ENCODE measurements at places on chromosomes 7 and 10.

DNA sequence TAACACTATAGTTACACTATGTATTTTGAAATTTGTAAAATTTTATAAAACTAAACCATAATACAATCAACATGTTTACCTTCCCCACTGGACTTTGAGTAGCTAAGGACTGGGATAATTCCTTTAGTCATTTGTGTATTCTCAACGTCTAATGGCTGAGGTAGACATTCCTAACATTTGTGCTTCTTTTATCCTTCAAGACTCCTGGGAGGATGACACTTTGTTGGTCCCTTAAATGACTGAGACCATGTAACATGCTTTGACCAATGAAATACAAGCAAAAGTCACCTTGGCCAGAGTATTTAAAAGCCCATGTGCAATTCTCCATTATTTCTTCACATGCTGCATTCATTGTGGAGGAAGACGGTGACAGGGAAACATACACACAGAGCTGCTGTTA, 18.5 kb downstream of the RAPGEF5 start:
- DNase-seq, result no peak

- DNase-seq, result no peak
Measured at GRCh38 chr7:149093228-149093627, 2.7 kb upstream of the ZNF786 start.

DNA sequence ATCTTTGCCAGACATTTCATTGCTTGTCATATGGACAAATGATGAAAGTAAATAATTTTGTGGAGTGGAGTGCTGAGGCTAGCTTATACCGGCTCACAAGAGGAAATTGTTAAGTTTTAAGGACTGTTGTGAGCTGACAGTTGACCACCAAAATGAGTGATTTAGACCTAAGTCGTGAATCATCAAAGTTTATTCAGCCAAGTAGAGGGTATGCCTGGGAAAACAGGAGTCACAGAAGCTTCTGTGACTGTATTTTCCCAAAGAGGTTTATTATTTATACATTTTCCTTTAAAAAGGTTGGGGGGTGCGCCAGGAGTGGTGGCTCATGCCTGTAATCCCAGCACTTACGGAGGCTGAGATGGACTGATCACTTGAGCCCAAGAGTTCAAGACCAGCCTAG, 21.8 kb downstream of the MRPS24 start:
- DNase-seq, result no peak

DNA sequence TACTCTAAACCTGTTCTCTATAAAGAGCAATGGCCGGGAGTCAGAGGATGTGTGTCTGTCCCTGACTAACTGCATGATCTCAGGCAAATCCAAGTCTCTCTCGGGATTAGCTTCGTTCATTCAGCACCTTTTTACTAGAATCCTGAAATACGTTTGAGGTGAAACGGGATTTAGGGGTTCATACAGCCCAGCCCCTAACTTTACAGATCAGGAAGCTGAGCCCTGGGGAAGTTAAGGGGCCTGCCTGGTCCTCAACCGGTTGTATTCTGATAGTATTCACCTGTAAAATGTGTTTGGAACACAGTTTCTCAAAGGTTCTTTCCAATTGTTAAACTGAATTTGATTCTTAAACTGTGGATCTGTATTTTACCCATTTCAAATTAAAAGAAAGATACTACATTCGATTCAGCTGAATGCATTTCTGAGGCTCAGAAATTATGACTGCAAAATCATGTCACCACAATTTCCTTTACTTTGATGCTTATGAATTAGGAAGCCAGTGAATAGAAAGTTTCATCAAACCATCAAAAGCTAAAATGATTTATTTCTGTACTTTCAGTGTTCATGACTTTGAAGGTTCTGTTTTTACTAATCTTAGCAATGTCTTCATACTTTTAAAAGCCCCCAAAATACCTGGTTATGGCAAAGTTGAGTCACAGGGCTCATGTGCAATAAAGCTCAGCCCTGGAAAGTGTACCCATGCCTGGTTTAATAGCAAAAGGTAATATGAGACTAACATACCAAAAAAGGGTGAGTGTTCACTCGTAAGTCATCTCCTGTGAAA, 28.9 kb upstream of the EZH2 start:
- DNase-seq, result no peak

DNA sequence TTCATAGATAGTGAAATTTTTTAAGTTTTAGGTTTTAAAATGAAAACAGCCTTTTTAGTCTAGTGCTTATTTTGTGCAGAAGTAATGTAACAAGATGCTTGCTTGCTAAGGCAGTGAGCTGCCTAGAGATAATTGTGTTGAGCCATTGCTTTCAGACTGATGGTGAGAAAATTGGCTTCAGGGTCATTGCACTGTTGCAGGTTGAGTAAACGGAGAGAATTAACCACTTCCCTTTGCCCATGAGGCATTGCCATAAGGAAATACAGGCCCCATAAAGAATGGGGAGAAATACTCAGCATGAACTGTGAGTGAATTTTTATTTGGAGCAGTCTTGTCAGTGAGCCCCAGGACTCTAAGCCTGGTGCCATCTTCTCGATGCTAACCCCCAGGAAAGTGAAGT, 140.5 kb downstream of the LRRC4 start:
- no peak for DNase-seq

DNA sequence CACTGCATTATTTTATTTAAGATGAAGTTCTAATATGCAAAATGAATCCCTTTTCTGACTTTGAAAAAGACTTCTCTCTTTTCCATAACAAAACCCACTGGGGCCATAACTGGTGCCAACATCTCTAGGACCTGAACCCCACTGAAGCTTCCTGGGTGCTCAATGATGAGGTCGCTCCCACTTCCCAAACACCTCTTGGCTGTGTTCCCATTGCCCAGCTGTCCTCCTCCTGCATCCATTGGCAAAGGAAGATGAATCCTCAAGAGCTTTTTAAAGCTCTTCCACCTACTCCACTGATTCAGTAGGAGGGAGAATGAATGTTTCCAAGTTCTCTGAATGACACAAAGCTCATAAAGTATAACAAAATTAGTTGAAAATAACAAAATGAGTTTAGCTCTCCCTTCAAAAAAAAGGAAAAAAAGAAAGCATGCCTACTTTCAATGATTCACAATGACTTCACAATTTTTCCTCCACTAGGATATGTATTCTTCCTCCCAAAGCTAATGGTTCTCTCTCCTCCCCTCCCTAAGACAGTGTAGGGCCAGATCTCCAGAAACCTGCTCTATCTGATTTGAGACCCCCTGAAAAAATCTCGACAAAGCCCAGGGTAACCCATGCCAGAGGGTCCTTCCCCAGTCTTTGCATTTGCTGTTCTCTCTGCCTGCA, 64.8 kb downstream of the SORBS1 start:
- DNase-seq, result no peak

- no peak for DNase-seq
Measured at GRCh38 chr10:51368943-51369342, 294.7 kb downstream of the PRKG1 start.

DNA sequence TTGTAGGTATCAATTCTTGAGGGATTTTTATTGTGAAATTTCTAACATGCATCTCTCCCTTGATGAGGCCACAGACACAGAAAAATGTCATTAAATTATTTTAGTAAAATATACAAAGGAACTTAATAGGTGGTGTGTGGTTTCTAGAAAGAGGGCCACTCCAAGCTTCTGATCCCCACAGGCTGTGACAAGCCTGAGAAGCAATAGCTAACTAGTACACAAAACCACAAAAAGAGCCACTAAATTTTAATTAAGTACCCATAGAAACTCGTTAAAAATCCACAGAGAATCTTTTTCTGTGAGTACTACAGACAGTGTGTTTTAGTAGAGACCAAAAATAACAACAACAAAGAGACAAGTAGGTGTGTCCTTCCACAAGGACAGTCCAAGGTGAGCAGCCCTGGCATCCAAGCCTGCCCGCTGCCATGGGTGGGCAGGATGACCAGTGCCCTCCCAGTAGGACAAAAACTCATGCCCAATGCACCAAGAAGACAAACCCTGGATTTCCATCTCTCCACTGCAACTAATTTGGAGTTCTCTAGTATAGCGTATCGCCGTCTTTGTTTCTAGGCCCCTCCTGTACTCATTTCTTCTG, 81.0 kb downstream of the RNF216 start:
- no peak for DNase-seq

GRCh38 chr10:51786684-51787035, 87.3 kb upstream of the CSTF2T start:
- no peak for DNase-seq

GRCh38 chr7:101947899-101948298, 130.5 kb downstream of the CUX1 start:
- no peak for DNase-seq

GRCh38 chr10:11106621-11107374, 89.1 kb downstream of the CELF2 start:
- no peak for DNase-seq

GRCh38 chr10:76197293-76197692, 765.9 kb downstream of the LRMDA start:
- DNase-seq, result no peak

DNA sequence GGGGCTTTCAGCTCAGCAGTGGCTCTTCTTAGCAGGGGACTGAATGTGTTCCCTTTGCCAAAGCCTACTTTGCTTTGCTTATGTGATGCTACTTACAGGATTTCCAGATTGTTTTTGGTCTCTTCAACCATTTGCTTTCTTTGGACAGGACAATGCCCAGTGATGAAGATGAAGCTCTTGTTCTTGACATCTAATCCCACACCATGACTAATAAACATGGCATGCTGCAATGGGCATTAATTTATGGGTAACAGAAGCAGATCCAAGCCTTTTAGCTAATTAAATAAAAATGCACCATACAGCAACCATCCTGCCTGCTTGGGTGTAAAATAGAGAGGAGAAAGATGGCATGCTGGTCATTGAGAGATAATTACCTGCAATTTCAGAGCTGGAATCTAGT, 175.5 kb upstream of the ITGB1 start:
- no peak for DNase-seq

GRCh38 chr10:73495884-73496674, at the start of gene PPP3CB:
Gene PPP3CB, minus strand, starts transcription at chr10:73496024. Its CDS starts 135 bp downstream, at chr10:73495889.
- DNase-seq, result peak; percentile 98

GRCh38 chr10:133336577-133337369, at the start of gene CALY:
Gene CALY, minus strand, starts transcription at chr10:133336896. Its CDS starts 7,907 bp downstream, at chr10:133328989.
- no peak for DNase-seq

GRCh38 chr7:136114966-136115762, 138.0 kb upstream of the MTPN start:
- DNase-seq, result no peak

- no peak for DNase-seq
Measured at GRCh38 chr10:70131560-70131937, 1.1 kb downstream of the AIFM2 start.

GRCh38 chr7:31883761-31884164, 186.4 kb downstream of the PDE1C start:
- no peak for DNase-seq

Measured in esophagus muscularis mucosa (tissue), 4 donors.